ENCODE measurements at places on chromosomes 5 and 9.
A peak's percentile ranks its signal among the peaks of the same experiment; 100 is the strongest.

DNA sequence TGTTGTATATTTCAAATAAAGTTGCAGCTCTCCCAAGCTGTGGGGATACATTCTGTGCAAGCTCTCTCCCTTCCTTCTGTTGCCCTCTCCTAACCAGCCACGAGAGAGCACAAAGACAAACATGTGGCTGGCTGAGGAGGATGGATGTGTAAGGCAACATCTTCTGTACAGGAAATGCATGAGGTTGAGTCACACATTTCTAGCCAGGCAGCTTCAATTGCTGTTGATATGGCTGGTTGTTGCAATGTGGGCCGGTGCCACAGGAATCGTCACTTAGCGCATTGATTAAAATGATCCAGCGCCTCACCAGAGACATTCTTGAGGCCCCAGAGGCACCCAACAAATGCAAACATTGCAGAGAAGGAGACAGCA lies 207.1 kb downstream of the ICE1 start:
- no peak for DNase-seq

GRCh38 chr9:121239071-121239470 lies 28.9 kb upstream of the GSN start:
- no peak for DNase-seq

DNA sequence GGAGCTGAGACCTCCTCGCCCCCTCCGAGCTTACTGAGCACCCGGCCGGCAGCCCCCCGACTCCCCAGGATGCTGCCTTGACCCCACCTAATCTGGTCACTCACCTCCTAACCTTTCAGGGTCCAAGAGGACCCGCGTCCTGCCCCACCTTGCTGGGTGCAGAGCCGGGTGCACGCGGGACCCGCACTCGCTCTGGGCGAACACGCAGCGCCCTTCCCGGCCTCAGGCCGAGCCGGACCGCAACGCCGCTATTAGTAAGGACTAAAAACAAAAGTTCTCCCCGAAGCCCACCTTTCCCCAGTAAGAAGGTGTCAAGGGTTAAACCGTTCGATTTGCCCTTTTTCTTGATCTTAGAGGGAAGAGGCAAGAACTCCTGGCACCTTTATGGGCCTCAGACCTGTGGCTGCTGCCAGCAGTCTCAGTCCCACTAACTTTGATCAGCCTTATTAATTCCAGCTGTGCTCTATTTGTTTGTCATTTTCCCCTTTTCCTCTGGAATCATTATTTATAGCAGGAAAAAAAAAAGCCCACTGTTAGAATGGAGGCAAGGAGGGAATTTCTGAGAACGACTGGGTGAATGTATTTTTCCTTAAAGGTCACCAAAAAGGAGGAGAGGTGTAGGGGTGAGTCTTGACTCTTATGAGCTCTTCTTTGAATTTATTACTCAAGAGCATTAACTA lies 10.5 kb downstream of the IRX2 start:
- DNase-seq = no peak

DNA sequence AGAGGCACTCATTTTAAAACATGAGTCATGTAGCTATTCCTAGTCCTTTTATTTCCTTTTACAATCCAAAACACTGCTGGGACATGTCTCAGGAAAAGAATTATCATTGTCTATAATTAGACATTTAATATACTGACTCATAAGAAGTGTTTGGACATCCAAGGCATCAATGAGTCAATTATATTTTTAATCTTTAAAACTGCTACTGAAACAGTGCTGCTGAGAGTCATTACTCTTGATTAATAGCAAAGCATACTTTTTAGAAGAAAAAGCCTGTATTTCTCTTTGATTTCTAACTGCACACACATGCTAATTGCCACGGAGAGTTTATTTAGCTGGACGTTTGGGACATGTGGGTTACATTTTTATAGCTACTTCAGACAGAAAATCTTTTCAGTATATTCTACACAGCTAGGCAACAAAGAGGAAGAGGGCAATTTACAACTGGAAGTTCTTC lies 1249.0 kb upstream of the CDH18 start:
- no peak for DNase-seq

DNA sequence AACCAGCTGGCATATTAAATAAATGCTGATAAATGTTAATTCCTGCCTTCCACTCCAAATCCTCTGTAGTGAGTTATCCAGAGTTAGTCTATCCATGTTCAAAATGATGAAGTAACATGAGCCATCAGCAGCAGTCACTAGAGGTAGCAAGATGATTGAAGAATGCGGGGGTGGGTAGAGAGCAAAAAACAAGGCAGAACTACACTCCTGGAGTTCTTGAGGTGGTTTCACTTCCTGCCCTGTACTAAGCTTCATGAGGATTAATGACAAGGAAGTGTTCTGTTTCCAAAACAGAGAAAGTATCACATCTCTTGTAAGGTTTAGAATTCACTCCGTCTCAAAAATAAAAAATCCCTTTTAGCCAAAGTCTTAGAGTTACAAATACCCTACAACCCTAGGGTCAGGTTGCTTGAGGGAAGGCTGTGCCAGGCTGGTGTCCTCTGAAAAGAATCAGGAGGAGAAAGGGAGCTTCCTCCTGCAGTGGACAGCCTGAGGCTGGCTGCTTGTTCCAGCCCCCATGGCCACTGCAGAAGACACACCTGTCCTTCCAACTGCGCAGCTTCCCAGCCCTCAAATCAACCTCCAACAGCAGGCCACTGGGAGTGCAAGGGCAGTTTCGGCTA lies 180.2 kb downstream of the DENND1A start:
- peak; percentile 18 for DNase-seq

DNA sequence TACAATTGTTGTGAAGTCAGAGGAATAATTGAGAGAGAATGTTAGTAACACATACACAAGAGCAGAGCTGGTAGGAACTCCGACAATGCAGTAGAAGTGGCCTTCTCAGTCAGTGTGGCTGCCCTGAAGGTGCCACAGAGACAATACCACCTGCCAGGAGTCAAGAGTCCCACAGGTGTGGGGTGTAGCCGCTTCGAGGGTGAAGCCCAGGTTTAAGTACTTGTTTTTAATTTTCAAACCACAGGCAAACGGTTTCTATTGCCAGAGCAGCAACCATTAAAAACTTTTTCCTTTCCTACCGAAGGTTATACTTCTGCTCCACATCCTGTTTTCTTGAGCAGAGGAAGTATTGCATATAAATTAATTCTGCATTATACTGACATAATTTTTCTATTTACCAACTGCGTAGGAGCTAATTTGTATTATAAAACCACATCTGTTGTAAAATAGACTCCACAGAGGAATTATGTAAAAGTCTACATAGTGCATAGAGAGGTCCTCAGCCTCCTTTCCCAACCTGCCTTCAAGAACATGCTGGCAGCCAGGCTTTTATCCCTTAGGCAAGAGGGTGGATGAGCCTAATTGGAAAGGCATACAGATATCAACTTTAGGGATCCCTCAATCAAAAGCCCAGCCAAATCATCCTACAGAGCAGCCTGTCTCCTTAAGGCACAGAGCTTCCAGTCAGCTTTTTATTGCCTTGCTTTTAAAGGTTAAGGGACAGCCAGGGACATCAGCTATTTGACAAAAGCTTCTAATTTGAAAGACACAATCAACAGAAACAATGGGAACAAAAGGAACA lies 12.9 kb upstream of the ACTBL2 start:
- no peak for DNase-seq

DNA sequence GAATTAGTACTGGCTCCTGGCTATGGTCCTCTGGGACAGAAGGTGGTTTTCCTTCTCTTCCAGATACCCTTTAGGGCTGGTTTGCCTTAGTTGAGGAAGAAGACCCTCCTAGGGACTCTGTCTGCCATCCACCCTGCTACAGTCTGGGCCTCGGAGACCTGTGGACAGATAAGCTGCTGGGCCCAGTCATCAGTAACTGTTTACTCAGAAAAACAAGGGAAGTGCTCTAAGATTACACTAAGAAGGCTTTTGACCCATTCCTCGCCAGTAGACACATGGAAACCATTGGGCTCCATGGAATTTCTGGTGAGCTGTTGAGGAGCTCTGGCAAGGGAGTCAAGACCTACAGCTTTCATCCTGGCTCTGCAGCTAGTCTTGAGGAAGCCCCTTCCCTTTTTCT lies 31.2 kb downstream of the LARP1 start:
- no peak for DNase-seq

DNA sequence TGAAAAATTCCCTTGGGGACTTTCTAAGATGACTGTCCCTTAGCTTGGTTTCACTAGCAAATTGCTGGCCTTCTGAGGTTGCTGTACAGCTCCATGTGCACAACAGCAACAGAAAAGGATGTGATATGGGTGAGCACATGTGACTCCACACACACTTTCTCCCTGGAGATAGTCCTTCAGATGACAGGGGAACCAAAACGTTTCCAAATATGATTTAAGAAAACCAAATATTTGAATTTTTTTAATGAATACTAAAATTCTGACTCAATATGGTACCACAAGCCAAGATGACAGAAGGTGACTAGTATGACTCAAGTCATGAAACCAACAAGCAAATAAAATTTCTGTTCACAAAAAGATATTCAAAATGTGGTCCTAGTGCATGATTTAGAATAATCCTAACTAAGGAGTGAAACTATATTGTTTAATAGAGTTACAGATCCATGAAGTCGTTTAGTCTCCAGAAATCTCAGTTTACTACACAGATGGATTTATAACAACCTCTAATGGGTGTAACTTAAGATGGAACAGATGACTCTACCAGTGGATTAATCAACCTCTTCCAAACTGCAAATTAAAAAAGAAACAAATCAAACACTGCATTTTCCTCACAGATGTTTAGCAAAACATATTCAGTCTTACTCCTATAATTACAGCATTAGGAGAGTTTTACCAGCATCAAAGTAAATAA lies 144.8 kb upstream of the PIK3R1 start:
- DNase-seq = no peak

DNA sequence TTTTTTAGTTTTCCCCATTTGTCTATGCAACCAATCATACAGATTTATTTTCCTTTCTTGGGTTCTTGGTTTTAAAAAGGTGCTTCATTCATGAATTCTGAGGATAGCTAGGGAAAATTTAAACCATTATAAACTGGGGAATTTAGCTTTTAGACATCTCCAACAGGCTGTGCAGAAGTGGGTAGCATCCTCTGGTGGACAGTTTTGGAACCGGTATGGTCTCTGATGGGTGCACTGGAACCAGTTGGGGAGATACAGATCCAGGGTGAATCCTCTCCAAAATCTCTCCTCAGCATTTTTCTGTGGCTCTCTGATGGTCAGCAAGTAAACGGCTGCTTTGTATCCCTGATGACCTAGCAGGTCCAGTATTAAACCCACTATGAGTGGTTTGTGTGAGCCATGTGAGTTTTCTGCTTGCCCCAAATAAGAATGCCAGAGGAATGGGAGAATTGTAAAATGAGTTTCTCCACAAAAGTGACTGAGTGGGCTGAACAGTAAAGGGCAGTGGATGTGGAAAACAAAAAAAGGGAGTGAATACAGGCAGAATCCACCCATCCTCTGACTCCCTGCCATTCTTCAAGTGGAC lies 9.1 kb upstream of the DNAJC25 start:
- DNase-seq = peak; percentile 31

DNA sequence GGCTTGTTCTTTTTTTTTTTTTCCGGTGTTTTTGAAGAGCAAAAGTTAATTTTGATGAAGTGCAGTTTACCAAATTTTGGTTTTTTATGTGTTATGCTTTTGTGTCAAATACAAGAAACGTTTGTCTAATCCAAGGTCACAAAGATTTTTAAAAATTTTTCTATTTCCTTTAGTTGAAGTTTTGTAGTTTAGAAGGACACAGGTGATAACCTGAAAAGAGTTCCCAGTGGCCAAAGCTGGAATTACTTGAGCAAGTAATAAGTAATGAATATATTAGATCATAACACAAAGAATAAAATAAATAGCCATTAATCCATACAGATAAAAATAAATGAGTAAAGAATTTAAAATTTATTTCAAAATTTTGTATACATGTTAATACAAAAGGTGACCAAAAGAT lies 71.5 kb downstream of the FCHO2 start:
- no peak for DNase-seq

DNA sequence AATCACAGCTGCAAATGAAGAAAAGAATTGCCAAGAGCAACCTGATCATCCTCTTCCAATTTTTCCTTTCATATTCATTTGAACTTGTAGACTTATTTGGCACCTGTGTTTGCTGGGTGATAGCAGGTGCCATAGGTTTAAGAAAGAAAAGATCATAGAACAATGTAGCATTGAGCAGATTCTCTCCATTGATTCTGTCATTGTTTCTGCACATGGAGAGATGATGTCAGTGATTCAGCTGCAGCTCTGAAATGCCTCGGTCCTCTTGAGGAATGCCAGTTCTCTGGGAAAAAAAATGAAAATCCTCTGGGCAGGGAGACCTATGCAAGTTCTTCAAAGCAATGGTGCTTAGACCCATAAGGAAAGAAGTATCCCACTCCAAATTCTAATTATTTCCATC lies 418.1 kb upstream of the KLF4 start:
- no peak for DNase-seq

DNA sequence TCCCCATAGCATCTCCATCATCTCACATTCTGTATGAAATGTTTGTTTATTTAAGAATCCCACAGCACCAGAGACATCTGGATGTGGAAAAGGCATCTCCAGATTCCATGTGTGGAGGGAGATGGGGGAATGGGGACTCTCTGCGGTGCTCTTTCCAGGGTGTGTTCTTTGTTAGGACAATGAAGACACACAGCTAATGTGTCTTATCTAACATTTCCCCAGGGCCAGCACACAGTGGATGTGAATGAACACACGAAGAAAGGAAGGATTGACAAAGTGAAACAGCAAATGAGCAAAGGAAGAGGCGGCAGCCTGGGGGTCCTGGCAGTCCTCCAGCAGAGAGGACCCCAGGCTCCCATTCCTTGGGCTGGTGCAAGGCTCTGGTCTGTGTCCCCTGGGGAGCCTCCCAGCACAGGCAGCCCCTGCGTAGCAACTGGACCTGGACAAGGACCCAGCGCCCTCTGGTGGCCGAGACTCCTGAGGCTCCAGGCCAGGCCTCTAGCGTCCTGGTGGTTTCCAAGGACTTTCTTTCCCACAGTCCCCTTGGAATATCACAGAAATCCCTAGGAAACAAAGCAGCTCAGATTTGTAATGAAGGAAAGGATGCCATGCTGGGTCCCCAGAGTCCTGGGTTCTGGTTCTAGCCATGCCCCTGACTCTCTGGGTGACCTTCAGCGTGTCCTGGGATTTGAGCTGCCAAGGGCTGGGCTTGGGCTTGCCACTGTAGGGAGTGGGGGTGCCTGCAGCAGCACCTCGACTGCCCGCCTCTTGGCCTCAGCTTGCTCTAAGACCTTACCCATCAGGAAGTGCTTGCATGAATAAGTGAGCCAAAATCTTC lies 3.5 kb upstream of the PDLIM7 start:
- DNase-seq = peak; percentile 84

DNA sequence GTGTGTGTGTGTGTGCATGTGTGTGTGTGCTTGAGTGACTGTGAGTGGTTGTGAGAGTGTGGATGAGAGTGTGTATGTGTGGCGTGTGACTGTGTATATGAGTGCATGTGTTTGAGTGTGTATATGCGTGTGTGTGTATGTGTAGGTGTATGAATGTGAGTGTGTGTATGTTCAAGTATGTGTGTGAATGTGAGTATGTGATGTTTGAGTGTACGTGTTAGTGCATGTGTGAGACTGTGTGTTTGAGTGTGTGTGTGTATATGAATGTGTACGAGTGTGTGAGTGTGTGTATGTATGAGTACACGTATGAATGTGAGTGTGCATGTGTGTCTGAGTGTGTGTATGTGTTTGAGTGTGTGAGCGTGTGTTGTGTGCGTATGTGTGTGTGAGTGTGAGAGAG lies 47.8 kb downstream of the KCNIP1 start:
- DNase-seq = no peak

GRCh38 chr9:33184963-33185362 lies 17.8 kb upstream of the B4GALT1 start:
- DNase-seq = no peak

GRCh38 chr9:8816361-8816760 lies 1016.8 kb upstream of the DMAC1 start:
- peak; percentile 5 for DNase-seq

Data from HEK293T (cell line).